GM04504 (cell line): ENCODE measurements at places on chromosomes 7 and 10.

- DNase-seq, result no peak
Observed at GRCh38 chr7:94169682-94170081, 165.5 kb upstream of the BET1 start.

DNA sequence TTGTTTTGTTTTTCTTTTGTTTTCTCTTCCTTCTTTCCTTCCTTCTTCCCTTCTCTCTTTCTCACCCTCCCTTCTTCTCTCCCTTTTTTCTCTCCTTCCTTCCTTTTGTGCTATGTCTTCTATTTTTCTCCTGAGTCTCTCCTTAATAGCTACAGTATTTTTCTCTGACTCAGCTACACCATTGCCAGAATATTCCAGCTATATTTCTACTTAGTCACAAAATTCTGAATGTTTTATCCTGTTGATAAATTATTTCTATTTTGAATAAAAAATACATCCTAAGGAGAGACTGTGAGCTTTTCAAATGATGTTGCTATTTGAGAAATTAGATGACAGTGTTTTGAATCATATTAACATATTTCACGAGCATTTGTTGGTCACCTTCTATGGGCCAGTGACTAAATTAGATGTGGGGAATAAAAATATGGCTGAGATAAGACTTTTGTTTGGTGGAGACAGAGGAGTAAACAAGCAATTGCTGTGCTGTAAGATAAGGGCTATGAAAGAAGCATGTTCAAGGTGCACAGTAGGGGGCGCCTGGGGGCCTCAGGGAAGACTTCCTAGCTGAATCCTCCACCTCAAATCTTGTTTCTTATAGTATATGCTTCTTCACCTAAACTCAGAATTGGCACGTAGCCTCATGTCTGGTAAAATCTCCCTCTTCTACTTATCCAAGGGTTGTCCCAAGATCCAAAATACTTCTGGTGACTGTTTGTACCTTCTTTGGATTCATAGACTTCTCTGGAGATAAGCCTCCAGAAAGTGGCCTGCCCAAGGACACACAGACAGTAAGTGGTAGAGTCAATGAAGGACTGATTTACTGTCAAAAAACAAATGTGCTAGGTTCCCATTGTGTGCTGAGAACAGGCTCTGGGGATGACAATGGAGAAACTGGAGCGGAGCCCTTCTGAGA is 115.5 kb upstream of the CREB5 start:
- no peak for DNase-seq

- DNase-seq, result no peak
Observed at GRCh38 chr10:133199992-133200611, 29.9 kb upstream of the UTF1 start.

GRCh38 chr7:151648429-151648828 is 128.7 kb upstream of the RHEB start:
- no peak for DNase-seq

- DNase-seq, result no peak
Observed at GRCh38 chr10:13311177-13311575, 11.3 kb upstream of the PHYH start.

DNA sequence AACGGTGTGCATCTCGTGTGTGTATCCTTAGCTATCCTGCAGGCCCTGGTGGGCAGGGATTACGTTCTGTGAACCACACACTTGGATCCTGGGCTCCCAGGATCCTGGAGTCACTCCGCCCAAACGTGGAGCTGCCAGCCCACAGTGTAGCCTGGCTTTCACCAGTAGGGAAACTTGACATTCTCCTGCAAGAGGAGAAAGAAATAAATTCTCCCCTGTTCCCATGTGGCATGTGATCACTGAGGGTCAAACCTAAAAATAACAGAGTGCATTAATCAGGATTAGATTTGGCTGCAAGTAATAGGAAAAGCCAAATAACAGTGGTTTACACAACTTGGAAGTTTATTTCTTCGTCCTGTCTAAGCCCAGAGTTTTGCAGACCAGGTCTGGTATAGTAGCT is 32.3 kb downstream of the PALD1 start:
- DNase-seq, result no peak
